Activated CD8-positive, alpha-beta memory T cell treated with anti-CD3 and anti-CD28 coated beads for 1 hour (primary cell): ENCODE measurements at places on chromosomes 2 and 18.

DNA sequence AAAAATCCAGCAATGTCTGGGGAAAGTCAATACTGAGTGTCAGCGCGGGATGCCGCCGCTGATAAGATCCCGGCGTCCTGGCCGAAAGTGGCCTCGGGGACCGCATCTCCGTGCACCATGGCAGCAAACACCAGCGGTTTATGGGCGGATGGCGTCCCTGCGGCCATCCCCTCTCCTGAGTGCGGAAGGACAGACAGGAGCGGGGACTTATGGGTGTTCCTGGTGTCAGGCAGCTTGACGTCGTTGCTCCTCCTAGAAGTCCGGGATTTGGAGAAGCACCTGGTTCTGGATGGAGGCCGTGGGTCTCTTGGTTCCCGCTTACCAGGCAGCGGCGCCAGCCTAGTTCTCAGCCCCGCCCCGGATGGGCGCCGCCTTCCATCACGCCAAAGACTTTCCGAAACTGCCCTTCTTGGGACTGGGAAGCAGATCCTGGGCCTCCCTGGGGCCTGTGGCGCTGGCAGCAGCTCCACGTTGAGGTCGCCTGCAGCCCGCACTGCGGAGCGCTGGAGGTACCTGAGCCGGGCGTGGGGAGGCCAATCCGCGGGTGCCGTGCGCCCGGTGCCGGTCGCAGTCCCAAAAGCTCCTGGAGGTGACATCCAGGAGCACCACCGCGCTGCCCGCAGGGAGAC is 119.1 kb downstream of the CCDC74A start:
- no peak for DNase-seq

DNA sequence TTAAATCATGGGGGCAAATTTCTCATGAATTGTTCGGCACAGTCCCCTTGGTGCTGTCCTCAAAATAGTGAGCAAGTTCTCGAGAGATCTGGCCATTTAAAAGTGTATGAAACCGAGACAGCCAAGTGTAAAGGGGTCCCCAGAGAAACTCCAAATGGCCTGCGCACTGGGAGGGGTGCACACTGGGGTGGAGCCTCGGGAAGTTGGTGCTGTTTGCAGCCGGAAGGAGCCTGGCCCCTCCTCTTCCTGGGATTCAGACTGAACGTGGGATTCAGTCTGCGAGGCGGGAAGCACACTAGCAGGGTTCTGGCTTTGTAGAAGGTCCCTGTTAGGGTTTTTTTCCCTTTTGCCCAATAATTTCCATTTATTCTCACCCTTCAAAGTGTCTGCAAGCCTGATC is 48.8 kb downstream of the RABL2A start:
- DNase-seq: no peak

DNA sequence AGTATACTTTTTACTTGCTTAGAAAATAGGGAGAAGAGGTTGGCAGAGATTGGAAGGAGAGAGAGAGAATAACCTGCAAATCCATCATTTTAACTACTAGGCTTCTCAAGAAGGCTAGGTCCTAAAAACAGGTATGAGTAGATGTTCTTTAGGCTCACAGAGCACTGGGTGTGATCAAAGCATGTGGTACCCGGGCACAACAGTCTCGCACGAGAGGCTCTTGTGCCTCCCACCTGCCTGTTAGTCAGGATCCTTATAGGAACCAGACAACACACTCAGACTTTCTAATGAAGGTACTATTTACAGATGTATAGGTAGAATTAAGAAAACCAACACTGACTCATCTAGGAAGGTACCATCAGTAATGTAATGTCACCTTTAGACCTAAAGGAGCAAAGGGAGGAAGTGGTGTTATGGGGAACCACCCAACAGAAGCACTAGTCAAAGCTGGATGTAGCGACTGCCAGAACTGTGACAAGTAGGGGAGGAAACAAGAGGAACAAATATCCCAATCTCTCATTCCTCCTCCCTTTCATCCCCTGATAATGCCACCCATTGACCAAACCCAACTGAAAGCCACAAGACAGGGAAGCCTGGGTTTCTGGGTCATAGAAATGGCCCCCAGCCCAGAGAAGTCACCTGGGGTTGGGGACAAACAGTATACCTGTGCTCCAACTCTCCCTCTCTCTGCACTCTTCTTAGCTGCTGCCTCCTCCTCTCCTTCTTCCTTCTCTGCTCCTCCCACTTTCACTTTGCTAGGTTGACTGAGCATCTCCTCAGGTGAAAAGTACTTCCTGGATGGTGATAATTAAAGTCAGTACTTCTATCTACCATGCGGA is 16.0 kb upstream of the MARCHF4 start:
- DNase-seq: no peak

- no peak for DNase-seq
These were observed 550.3 kb upstream of the TNP1 start for GRCh38 chr2:217409949-217410680.

DNA sequence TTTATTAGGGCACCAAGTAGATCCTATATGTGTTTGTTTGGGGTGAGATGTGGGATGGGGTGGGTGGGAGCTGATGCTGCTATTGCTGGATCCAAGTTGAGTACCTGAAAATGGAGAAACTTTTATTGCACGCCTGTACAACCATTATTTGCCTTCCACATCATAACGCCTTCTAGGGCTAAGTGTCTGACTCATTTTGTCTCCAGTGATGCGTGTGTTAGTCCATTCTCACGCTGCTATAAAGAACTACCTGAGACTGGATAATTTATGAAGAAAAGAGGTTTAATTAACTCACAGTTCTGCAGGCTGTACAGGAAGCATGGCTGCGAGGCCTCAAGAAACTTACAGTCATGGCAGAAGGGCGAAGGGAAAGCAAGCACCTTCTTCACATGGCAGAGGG is 58.2 kb downstream of the KDM3A start:
- no peak for DNase-seq

DNA sequence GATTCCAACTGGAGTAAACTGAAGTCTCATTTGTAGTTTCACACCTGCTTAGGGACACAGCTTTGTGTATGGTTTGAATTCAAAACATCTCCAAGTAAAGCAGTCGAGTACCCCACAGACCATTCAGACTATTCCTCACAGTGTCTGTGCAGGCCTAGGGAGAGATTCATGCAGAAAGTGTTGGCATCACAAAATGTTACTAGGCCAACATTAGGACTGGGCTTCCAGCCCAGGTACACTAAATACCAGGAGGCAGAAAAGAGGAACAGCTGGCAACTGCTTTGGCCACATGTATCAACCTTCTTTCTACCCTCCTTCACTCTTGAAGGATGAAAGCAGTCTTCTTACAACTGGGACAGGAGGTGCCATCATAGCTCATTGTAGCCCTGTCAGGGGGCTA is 270.4 kb upstream of the TMEFF2 start:
- no peak for DNase-seq

GRCh38 chr18:78517328-78517727 is 462.3 kb upstream of the SALL3 start:
- no peak for DNase-seq

DNA sequence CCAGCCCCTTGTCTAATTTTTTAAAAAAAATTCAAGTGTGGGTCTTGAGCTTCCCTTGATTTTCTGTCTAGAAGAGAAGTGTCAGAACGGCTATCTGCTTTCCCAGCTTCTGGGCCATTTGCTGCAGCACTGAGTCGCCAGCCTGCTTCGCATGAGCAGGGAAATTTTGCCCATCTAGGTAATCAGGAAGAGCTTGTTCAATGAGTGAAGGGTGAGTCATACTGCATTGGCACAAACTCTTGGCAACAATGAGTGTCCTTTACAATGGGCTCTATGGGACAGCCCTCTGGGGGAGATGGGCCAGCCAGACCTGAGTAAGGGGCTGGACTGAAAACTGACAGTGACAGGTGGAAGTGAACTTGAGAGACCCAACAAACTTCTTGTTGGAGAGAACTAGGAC is 2.4 kb upstream of the RNF144A start:
- no peak for DNase-seq

- no peak for DNase-seq
These were observed 1.9 kb upstream of the C2orf49 start for GRCh38 chr2:105335469-105335868.

DNA sequence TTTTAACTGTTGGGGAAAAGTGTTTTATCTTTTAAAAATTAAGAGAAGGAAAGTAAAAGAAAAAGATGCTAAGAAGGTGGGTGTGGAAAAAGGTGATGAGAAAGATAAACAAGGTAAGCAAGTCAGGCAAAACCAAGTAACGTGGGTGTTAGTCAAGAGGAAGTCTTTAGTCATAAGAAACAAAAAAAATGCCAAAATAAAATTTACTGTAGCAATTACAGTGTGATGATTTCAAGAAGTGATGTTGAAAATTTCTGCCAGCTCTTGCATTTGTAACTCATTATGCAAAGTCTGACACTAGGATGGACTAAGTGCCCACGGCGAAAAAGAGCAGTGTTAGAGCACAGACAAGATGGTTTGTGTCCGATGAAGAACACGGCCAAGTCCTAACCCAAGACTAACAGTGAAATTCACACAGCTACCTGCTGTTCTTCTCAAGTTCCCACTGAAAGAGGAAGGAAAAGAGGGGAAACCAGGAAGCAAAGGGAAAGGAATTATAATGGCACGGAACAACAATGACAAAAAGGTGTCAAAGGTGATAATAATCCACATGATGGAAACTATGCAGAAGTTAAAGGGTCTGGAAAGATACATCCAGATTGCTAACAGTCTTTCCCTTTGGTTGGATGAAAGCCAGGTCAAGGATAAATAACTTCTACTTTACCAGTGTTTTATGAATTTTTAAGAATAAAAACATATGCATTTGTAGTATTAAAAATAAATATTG is 34.1 kb downstream of the NOL10 start:
- DNase-seq: no peak

- no peak for DNase-seq
These were observed 31.7 kb downstream of the ONECUT2 start for GRCh38 chr18:57466745-57467409.

GRCh38 chr2:201795607-201796477 is 10.5 kb upstream of the CDK15 start:
- DNase-seq: no peak

DNA sequence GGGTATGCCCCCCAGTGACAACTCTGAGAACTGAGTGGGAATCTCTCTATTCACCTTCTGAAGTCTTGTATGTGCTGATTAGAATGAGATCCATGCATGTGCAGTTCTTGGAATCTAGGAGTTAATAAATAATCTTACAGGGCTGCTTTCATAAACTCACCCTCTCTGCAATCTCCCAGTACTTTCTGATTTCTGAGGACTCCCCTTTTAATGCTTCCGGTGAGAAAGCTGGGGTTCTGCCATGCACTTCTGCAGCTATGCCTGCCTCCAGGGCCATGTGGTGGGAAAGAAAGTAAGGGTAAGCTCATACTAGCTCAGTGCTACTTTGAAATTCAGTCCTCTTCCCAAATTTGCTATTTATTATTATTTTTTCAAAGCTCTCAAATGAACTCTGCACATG is 432.9 kb downstream of the MTX2 start:
- no peak for DNase-seq

DNA sequence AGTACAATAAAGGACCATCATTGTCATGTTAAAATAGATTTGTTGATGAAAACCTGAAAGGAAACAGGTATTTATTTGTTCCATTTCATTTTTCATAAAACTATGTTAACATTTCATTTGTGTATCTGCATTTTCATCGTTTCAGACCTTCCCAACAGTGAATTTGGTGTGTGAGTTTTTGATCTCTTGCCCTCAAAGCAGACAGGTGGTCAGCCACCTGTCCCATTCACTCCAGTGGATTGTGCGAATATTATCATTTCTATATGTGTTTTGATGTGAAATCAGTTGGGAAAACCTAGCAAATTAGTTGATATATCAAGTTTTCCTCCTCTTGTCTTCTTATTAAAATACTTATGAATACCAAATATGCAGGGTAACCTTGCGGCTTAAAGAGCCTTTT is 25.4 kb upstream of the ATP5MC3 start:
- DNase-seq: no peak

- DNase-seq: no peak
These were observed 160.9 kb upstream of the COL3A1 start for GRCh38 chr2:188813315-188813714.

DNA sequence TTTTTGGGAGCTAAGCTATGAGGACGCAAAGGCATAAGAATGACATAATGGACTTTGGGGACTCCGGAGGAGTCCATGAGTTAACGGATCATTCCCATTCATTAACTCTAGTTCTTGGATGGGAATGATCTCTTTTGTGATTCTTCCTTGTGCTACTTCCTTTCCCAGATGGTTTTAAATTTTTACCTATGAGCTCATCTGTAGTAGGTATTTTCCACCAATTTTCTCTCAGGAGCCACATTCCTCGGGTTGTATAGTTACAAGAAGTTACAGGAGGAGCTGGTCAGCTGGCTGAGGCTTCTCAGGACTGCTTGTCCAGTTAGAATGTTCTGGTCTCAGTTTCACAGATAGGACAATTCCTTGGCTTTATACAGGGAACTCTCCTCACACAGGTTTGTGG is 42.9 kb upstream of the LPIN2 start:
- no peak for DNase-seq

DNA sequence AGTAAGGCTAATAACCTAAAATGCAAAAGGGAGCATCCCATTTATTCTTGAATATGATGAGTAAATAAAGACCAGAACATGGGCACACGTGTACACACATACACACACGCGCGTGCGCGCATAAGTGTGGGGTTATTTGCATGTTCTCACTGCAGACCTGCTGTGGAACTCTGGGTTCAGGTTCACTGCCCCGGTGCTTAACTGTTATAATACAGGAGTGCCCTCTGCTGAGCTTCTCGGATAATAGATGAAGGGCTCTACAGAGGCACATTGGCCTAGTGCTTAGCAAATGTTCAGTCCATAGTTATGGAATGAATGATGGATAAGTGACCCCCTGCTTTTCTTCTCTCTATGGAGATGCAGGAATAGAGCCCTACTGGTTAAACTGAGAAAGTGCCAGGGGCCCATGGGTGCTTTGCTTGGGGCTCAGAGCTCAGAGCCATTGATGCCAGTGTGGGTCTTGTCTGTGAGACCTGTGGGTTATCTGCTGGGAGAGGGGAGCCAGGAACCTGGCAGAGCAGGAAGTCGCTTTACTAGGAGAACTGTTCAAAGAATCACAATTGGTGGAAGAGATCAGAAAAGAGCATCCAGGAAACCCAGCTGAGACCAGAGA is 3.6 kb upstream of the ARL4C start:
- DNase-seq: no peak

- DNase-seq: no peak
These were observed 2.3 kb upstream of the BCL11A start for GRCh38 chr2:60555783-60556139.
